Endothelial cell of umbilical vein (primary cell): ENCODE measurements at places on chromosomes 12 and 14. TPM values are rescaled to one million over a fixed set of nuclear protein-coding genes. Genes with fewer than 3 reads are reported as not detected.

The SPTLC2 gene
- polyA plus RNA-seq = 13.3 and 19.1 TPM in 2 replicates

The ZDHHC22 gene
- polyA plus RNA-seq = 0.03 and 0.08 TPM in 2 replicates

The ZNF385A gene
- polyA plus RNA-seq = 1.6 and 2.3 TPM in 2 replicates

The UNC79 gene
- not detected in 2 replicates for polyA plus RNA-seq

The GPX2 gene
- polyA plus RNA-seq = not detected in 2 replicates

GRCh38 chr14:88004506-88005036 is 364 bp upstream of the GPR65 start:
- H3K4me1 ChIP-seq = no peaks in the 10 kb centered on the region
- no peaks in the 10 kb centered on the region for H3K27me3 ChIP-seq
- no peak overlapping the region for H3K4me3 ChIP-seq
- no peak for DNase-seq
- H3K36me3 ChIP-seq = no peaks in the 10 kb centered on the region

- no peak for DNase-seq
- no peaks in the 10 kb centered on the region for H3K36me3 ChIP-seq
- no peaks in the 10 kb centered on the region for H3K27me3 ChIP-seq
- no peaks in the 10 kb centered on the region for H3K4me1 ChIP-seq
These were observed 293.0 kb downstream of the BTG1 start for GRCh38 chr12:91852634-91853033.

DNA sequence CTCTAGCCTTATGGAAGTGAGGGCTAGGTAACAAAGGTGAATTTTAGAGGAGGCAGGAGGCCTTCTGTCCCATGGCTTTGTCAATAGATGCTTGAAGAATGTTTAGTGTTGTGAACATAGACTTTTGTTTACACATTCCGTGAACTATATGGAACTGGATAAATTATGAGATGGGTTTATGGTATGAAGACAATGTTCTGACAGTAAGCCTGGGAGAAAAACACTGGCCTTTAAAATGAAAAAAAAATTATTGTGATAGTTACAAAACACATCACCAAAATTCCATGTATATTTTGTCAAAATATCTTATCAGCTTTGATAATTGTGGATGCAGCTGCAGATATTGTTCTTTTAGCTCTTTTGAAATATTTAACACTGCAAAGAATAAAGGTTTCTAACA is 251.5 kb upstream of the DCN start:
- peaks cover 13% of the 10 kb centered on the region for H3K4me1 ChIP-seq
- H3K27ac ChIP-seq = no peak overlapping the region
- no peaks in the 10 kb centered on the region for H3K36me3 ChIP-seq
- no peak for DNase-seq

GRCh38 chr12:117603316-117604113 is 242.1 kb upstream of the NOS1 start:
- no peaks in the 10 kb centered on the region for H3K4me1 ChIP-seq
- no peak overlapping the region for H3K27ac ChIP-seq
- H3K36me3 ChIP-seq = no peaks in the 10 kb centered on the region
- DNase-seq = peak; percentile 29
- H3K27me3 ChIP-seq = no peaks in the 10 kb centered on the region

- DNase-seq = no peak
- no peaks in the 10 kb centered on the region for H3K36me3 ChIP-seq
- H3K4me1 ChIP-seq = no peaks in the 10 kb centered on the region
- no peaks in the 10 kb centered on the region for H3K27me3 ChIP-seq
- no peak overlapping the region for H3K27ac ChIP-seq
- H3K4me3 ChIP-seq = no peak overlapping the region
These were observed 425.8 kb downstream of the TMEM121 start for GRCh38 chr14:105952222-105952621.

DNA sequence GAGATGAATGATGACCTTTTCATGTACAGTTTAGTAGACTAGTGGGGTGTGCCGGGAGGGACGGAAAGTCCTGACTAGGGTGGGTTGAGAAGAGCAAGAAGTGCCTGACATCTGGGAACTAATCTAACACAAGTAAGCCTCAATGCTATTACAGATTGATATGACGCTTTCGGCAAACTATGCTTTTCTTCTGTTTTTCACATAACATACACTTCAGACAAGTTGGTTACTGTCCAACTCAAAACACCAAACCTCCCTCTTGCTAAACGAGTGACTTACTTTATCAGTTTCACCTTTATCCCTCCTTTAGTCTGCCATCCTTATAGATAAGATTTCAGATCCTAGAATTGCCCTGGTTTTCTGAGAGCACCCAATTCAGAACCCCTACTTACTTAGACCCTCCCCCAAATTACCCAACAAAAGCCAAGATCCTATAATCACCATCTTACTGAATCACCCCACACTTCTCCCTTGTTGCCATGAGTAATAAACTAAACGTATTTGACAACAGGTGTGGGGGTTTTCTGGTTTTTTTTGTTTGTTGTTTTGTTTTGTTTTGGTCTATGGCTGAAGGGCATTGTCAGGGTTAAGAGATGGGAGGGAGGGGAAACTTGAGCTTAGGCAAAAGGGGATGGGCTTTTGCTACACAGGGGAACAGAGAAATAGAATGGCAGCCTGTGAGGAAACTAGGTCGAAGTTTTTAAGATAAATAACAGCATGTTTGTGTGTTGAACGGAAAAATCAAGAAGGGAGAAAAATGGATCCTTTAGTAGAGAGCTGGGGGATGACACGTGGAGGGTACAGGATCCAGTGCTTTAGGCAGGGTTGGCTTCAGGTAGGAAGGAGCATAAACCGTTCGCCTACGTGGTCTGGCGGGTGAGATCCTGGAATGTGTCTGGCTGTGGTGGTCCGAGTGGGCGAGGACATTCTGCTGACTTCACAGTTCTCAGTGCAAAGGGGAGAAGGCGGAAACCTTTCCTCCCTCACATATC is 6.1 kb upstream of the PSMA3 start:
- DNase-seq = peak; percentile 6
- no peak overlapping the region for H3K4me3 ChIP-seq
- H3K27ac ChIP-seq = no peak overlapping the region
- peaks cover 2% of the 10 kb centered on the region for H3K36me3 ChIP-seq
- peaks cover 6% of the 10 kb centered on the region for H3K4me1 ChIP-seq
- no peaks in the 10 kb centered on the region for H3K27me3 ChIP-seq

DNA sequence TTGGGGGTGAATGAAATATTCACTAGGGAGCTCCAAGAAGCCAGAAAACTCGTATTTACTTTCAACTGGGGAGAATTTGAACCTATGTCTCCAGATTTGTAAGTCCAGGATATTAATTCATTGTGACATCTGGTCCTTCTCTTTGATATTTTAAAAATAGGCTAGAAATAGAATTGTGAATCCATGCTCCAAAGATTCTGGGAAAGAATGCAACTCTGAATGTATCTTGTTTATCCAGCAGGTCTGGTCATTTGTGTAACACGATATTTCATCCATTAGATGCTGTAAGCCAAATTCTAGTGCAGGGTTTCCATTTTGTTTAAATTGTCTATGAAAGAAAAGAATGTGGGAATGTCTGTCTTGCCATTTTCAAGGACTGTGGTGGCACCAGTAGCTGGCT is 334.7 kb downstream of the BMP4 start:
- no peak overlapping the region for H3K27ac ChIP-seq
- H3K4me3 ChIP-seq = no peak overlapping the region
- H3K4me1 ChIP-seq = no peaks in the 10 kb centered on the region

DNA sequence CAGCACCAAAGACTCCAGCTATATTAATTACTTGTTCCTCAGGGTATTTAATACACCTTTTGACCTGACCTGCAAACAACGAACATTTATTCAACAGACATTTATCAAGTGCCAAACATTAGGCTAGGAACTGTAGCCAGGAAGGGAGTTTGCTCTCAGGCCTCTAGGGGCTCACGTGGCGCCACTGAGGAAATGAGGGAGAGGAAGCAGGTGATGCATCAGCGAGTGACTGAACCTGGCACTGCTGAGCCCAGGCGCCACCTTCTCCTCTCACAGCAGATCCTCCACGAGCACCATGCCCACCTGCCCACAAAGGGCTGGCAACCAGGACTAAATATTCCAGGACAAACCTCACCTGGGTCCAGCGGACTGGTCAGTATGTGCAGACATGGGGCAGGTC is 50.2 kb downstream of the SETD3 start:
- no peaks in the 10 kb centered on the region for H3K4me1 ChIP-seq
- peaks cover 9% of the 10 kb centered on the region for H3K36me3 ChIP-seq
- no peak overlapping the region for H3K27ac ChIP-seq
- H3K4me3 ChIP-seq = no peak overlapping the region

DNA sequence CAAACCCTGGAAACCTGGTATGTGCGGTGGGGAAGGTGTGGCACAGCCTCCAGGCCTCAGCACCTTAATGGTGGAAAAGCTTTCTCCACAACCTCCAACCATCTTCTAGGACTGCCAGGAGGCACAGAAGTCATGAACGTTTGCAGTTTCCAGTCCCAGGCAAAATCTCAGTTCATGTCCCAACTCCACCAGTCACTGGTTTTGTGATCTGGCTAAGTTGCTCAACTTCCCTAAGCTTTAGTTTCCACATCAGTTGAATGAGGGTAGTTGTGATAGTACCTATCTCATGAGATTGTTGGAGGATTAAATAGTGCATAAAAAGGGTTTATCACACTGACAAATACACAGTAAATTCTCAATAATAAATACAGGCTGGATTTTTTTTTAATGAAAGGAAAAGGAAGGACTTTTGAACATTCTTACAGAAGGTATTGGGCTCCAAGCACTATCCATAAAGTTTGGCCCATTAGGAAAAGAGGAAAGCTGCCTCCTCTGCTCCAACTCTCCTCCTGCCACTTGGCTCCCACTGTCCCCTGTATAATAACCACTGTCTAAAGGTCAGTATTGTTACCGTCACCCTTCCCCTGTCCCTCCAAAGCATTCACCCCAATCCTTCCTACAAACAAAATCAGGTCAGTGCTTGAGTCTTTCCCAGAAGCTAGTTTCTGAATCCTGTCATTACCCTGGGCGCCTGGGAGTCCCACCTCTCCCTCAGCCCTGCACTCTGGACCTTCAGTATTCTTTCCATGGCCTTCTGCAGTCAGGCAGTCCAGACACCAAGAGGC is 6.3 kb downstream of the PCK2 start:
- H3K4me3 ChIP-seq = no peak overlapping the region
- no peak for DNase-seq
- H3K4me1 ChIP-seq = peaks cover 3% of the 10 kb centered on the region
- H3K27ac ChIP-seq = no peak overlapping the region

DNA sequence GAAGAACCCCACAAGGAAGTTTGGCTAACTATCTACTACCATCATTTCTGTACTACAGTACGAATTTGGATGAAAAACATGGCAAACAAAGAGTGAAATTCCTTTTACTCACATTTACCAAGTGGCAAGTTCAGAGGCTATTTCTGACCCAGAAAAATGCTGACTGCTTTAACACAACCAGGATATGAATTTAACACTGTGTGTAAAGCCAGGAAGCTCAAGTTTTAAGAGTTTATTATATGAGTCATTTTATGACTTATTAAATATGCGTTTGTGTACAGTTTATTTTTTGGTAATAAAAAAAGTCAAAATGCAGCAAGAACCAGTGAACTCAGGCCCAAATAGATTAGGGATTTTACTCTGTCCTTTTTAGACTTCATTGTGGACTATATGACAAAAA is 58.4 kb upstream of the STAC3 start:
- no peaks in the 10 kb centered on the region for H3K36me3 ChIP-seq
- peak overlapping the region; percentile 28 for H3K27ac ChIP-seq
- H3K4me3 ChIP-seq = no peak overlapping the region
- DNase-seq = peak; percentile 48

GRCh38 chr12:28034271-28034670 is 61.7 kb upstream of the PTHLH start:
- H3K36me3 ChIP-seq = no peaks in the 10 kb centered on the region
- H3K27ac ChIP-seq = no peak overlapping the region
- H3K27me3 ChIP-seq = no peaks in the 10 kb centered on the region
- peaks cover 9% of the 10 kb centered on the region for H3K4me1 ChIP-seq

DNA sequence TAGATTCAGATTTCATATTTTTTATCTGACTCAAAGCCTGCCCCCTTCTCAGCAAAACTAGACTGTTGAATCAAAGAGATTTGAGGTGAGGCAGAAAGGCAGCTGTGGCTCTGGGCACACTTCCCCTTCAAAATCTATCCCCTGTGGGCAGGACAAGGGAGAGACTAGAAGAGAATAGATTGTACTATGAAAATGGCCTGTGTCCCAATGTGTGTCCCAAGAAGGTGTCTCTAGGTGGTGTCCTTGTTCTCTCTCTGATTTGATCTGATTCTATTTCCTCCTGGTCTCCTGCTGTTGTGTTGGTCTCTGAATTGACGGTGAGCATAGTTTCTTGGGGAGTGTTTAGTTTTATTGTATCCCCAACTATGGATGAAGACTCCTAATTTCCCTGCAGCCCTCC is 565.8 kb upstream of the ATP2B1 start:
- H3K36me3 ChIP-seq = no peaks in the 10 kb centered on the region
- H3K4me1 ChIP-seq = no peaks in the 10 kb centered on the region
- no peak overlapping the region for H3K27ac ChIP-seq
- no peak overlapping the region for H3K4me3 ChIP-seq
- H3K27me3 ChIP-seq = no peaks in the 10 kb centered on the region
- no peak for DNase-seq

- H3K27me3 ChIP-seq = no peaks in the 10 kb centered on the region
- no peak for DNase-seq
- H3K27ac ChIP-seq = no peak overlapping the region
- H3K4me3 ChIP-seq = no peak overlapping the region
- peaks cover 10% of the 10 kb centered on the region for H3K4me1 ChIP-seq
- H3K36me3 ChIP-seq = no peaks in the 10 kb centered on the region
These were observed 7.1 kb upstream of the TMEM30B start for GRCh38 chr14:61288228-61288627.

GRCh38 chr12:3250576-3250975 is 173.4 kb downstream of the TSPAN9 start:
- no peak overlapping the region for H3K27ac ChIP-seq
- no peak overlapping the region for H3K4me3 ChIP-seq
- peaks cover 11% of the 10 kb centered on the region for H3K4me1 ChIP-seq

- no peaks in the 10 kb centered on the region for H3K36me3 ChIP-seq
- no peaks in the 10 kb centered on the region for H3K27me3 ChIP-seq
- H3K4me3 ChIP-seq = peak overlapping the region; percentile 76
- DNase-seq = peak; percentile 47
- H3K4me1 ChIP-seq = peaks cover 25% of the 10 kb centered on the region
These were observed 1.6 kb downstream of the CCDC88C start for GRCh38 chr14:91415794-91416743.

GRCh38 chr12:57236201-57236924 is 6.9 kb downstream of the SHMT2 start:
- H3K27me3 ChIP-seq = peaks cover 38% of the 10 kb centered on the region
- peaks cover 27% of the 10 kb centered on the region for H3K36me3 ChIP-seq
- H3K4me3 ChIP-seq = no peak overlapping the region
- DNase-seq = no peak

DNA sequence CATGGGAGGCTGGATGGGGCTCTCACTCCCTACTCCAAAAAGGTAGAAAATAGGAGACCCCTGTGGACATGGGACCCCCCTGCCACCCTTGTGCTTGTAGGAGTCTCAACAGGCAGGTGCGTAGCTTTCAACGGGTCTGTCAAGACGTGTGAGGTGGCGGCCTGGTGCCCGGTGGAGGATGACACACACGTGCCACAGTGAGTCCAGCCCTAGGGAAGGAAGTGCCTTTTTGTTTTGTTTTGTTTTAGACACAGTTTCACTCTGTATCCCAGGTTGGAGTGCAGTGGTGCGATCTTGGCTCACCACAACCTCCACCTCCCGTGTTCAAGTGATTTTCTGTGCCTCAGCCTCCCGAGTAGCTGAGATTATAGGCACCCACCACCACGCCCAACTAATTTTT is 12.9 kb downstream of the P2RX4 start:
- H3K27ac ChIP-seq = no peak overlapping the region
- H3K27me3 ChIP-seq = no peaks in the 10 kb centered on the region
- no peaks in the 10 kb centered on the region for H3K4me1 ChIP-seq
- H3K4me3 ChIP-seq = no peak overlapping the region

- no peaks in the 10 kb centered on the region for H3K27me3 ChIP-seq
- peak; percentile 72 for DNase-seq
- H3K4me1 ChIP-seq = no peaks in the 10 kb centered on the region
- no peak overlapping the region for H3K4me3 ChIP-seq
- no peak overlapping the region for H3K27ac ChIP-seq
- H3K36me3 ChIP-seq = no peaks in the 10 kb centered on the region
These were observed 65.3 kb downstream of the IFT43 start for GRCh38 chr14:76050797-76051392.
